ENCODE measurements at places on chromosomes 4 and X.

DNA sequence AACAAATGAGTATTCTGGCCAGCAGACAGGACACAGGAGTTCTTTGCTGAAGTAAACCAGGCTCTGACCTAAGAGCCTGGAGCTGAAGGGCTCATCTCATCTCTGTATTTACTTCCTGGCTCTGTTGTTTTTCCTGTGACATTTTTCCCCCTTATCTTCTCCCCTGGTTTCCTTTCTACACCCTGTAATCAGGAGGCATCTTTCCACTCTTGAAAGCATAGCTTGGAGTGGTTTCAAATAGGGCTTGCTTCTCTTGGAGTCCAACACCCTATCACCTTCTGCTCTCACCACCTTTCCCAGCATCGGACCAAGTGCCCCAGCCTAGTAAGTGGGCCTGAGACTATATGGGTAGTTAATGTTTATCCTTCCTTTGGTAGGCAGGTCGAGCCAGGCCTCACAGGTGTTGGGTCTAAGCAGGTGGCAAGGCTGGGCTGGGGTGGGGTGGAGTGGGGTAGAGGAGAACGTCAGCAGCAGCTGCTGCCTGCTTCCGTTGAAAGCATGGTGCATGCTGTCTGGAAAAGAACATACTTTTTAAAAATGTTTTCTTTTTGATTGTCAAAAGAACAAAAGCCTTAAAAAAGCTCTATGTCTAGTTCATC, 1.2 kb downstream of the DRP2 start:
- DNase-seq = no peak

DNA sequence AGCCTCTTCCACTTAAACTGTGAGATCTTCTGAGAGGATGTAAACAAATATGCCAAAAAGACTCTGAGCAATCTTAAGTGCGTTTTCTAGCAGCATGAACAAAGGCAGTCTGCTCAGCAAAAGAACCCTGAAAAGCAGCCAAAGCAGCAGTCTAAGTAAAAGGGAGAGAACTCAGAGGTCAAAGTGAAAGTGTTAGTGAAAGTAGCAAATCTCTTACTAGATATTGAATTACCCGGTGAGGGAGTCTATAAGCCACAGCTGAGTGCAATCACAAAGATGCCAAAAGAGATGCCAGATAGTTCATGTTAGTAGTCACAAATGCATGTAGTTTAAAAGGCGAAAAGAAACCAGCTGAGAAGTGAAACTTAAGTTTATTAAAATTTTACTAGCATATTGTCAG, 7.9 kb upstream of the GNRHR start:
- peak; percentile 16 for DNase-seq

DNA sequence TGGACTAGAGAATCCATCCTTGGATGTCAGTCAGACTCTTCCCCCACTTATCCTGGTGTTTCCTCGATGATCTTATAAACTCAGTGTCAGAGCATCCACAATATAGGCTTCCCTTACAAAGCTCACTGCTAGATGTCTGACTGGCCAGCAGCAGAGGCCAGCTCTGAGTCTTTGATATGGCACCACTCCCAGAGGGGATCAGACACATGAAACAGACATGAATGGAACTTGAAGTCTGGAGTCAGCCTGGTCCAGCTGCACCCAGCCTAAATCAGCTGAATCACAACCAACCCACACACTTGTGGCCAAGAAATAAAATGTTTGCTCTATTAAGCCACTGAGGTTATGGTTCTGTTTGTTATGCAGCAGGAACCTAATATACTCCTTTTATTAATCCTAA, 129.6 kb upstream of the MED14 start:
- no peak for DNase-seq

- DNase-seq = no peak
Measured at GRCh38 chr4:61580721-61581377, 380.7 kb downstream of the ADGRL3 start.

DNA sequence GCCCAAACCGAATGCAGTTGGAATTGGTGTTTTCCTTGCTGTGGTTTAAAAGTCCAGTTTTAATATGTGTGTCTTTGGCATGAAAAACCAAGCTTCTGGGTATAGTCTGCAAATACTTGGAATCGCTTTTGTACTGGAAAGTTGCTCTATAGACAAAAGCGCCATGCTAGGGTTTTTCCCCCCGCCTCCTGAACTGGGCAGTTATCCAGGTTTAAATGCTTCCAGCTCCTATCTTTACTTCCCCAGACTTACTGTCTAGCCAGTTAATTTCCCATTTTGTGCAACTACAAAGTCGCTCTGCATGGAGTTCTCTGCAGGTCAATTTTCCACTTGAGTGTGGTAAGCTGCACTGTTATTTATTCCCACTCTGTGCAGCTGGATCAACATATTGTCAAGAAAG, 2.7 kb downstream of the RASL11B start:
- DNase-seq = peak; percentile 85

- no peak for DNase-seq
Measured at GRCh38 chr4:128249787-128250668, 37.6 kb downstream of the PGRMC2 start.

- DNase-seq = no peak
Measured at GRCh38 chr4:1544861-1545281, 138.6 kb upstream of the NKX1-1 start.

- no peak for DNase-seq
Measured at GRCh38 chrX:53398216-53398615, 24.2 kb downstream of the SMC1A start.

DNA sequence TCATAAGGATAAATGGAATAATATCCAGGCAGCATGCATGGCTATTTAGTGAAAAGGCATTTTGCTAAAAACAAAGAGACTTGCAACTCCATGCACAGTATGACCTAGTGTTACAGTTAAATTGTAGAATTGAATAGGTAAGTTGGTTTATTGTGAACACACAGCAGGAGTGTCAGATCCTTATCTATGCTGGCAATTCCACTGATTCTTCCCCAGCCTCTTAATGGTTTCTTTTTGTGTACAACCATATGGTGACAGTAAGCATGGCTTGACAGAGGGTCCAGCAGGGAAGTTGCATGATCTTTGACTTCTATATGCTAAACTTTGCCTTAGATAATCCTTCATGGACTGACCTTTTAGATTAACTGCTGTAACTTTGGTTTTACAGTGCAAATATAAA, 936.6 kb upstream of the EPHA5 start:
- DNase-seq = no peak

- DNase-seq = no peak
Measured at GRCh38 chrX:8288590-8288989, 117.5 kb upstream of the VCX2 start.

- no peak for DNase-seq
Measured at GRCh38 chrX:13750812-13751211, 16.3 kb downstream of the OFD1 start.

GRCh38 chr4:6472008-6472386, 417 bp downstream of the PPP2R2C start:
- DNase-seq = peak; percentile 76

GRCh38 chr4:84796394-84796793, 170.1 kb downstream of the WDFY3 start:
- DNase-seq = no peak

GRCh38 chrX:97637289-97637688, 753.6 kb downstream of the RPA4 start:
- no peak for DNase-seq

GRCh38 chr4:153909672-153910071, 120.8 kb upstream of the SFRP2 start:
- DNase-seq = no peak

GRCh38 chr4:85720735-85721134, 245.8 kb downstream of the ARHGAP24 start:
- no peak for DNase-seq

DNA sequence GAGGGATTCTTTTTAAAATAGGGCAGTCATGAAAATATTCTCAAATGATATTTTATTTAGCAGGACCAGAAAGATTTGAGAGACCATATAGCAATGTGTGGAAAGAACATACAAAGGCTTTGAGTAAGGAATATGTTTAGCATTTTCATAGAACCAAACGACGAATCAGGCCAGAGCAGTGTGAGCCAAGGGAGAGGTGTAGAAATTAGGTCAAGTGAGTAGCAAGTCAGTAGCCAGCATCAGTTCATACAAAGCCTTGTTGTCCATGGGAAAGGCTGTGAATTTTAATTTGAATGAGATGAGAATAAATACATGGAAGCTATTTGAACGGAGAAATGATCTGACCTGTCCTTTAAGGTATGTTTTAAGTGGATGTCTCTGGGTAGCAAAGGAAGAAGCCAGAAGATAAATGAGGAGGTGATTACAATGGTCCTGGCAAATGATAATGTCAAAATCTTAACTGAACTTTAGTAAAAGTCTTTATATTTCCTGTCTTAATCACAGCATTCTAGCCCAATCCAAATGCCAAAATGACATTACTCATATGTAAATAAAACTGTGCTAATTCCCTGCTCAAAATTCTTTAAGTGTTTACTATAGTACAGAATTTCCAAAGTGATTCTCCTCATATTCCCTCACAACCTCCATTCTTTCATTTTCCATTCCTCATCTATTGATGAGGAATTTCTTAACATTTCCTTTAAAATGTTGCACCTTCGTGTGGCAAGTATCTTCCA, 155.7 kb upstream of the SLIT2 start:
- DNase-seq = no peak

- DNase-seq = no peak
Measured at GRCh38 chrX:20454117-20454516, 187.4 kb upstream of the RPS6KA3 start.

- DNase-seq = no peak
Measured at GRCh38 chrX:53659039-53659438, 27.5 kb downstream of the HUWE1 start.

- peak; percentile 56 for DNase-seq
Measured at GRCh38 chr4:127479031-127479622, 153.6 kb upstream of the INTU start.

GRCh38 chr4:71186566-71187403, 152.0 kb upstream of the SLC4A4 start:
- DNase-seq = peak; percentile 70

- DNase-seq = no peak
Measured at GRCh38 chr4:65646136-65646535, 24.2 kb downstream of the EPHA5 start.

DNA sequence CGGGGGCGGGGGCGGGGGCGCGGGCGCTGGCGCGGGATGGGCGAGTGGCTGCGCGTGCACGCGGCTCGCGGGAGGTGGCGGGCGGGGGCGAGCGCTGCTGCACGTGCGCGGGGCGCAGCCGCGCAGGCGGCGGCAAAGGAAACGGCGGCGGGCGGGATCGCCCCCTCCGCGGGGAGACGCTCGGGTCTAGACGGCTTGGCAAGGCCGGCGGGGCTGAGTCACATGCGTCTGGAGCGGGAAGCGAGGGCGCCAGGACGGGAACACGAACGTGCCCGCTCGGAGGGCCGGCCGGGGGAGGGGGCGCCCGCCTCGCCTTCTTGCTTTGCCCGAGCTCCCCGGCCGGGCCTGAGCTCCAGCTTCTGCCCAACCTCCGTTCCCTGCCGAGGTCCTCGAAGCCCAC, 4.3 kb upstream of the HAUS7 start:
- peak; percentile 68 for DNase-seq

DNA sequence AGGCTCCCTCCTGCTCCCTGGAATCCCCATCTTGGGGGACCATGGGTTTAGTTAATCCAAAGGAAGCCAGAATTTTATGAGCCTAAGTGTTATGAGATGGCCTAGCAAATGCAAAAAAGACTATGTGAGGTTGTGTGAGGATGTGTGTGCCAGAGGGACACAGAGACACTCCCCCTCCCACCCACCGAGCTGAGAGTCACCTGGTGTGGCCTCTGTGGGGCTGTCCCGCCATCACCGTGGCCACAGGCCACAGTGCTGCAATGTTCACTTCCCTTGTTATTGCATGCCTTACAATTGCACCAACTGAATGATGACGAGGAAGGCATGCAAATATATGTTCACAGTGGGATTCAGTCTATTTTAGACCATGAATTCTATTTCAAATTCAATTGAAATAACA, 601 bp upstream of the FGFBP2 start:
- no peak for DNase-seq

DNA sequence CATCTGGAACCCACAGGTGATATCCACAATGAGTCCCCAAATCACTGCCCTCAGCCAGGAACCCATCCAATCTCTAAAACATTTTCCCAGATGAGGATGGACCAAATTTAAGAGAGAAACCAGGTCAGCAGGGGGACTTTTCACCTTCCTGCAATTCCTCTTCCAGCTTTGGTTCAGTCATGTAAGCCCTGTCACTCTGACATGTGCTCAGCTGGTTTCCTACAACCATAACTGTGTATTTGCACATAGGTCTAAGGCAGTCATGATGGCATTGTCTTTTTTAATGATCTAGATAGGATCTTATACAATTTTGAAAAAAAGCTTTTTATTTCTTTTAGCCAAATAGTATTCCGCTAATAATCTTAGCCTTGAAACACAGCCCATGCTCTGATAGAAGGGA, 6.5 kb downstream of the CXXC4 start:
- no peak for DNase-seq

Data from left lung (tissue), 14 donors.